ENCODE measurements at places on chromosomes 3 and 15.
A peak's percentile ranks its signal among the peaks of the same experiment; 100 is the strongest.

- no peak for DNase-seq
Observed at GRCh38 chr15:54594115-54594514, 602.6 kb downstream of the RSL24D1 start.

GRCh38 chr15:26882112-26882511, 15.2 kb downstream of the GABRA5 start:
- no peak for DNase-seq

GRCh38 chr15:98127586-98127985, 167.1 kb downstream of the ARRDC4 start:
- DNase-seq: no peak

DNA sequence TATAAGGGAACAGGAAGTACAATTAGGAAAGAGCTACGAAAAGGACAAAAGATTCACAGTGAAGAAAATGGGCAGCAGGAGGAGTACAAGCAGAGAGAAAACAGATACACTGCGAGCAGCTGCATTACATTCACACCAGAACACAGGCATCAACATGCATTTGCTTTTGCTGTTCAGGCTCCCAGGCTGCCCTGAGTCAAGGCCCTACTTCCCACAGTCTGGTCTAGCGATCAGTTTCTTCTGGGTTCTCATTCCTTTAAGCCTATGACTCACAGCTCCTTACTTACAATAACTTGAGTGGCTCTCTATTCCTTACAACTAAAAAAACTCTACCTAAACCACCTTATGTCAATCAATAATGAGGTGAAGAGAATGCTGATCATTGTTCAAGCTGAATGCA, 24.5 kb upstream of the ZNF445 start:
- no peak for DNase-seq

- DNase-seq: no peak
Observed at GRCh38 chr3:134319931-134320330, 54.3 kb downstream of the AMOTL2 start.

DNA sequence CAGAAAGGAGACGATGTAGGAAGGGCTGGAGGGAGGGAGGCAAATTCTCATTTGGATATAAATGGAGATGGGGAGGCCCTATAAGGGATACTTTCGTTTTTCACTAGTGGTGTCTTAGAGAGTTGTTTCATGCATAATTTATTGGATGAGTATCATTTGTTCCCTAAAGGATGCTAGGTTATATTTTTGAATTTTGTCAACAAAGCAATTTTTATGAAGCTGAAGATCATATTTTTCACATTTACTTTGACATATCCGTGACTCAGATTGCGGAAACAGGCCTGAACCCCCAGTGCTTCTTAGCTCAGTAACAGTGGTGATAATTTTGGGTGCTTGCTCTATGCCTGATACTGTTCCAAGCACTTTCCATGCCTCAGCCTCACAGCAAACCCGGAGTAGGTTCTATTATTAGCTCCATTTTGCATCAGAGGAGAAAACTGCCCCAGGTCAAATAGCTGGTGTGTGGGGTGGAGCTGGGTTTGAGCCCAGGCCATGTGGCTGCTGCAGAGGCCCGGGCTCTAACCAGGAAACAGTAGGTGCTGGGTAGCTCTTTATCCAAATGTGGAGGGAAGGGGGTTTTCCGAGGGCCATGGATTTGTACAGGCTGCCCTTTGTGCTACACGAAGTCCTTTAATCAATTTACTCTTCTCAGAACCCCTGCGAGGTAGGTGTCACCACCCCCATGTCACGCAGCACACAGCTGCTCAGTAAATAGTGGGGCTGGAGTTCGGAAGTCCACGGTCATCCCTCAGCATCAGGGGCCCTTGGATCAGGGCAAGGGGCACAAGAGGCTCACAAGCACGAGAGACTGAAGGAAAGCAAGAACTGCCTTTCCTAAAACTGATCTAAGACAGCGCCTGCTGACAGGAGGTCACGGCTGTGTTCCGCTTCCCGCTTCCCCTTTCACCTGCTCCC, 99.1 kb downstream of the SLC49A4 start:
- no peak for DNase-seq

DNA sequence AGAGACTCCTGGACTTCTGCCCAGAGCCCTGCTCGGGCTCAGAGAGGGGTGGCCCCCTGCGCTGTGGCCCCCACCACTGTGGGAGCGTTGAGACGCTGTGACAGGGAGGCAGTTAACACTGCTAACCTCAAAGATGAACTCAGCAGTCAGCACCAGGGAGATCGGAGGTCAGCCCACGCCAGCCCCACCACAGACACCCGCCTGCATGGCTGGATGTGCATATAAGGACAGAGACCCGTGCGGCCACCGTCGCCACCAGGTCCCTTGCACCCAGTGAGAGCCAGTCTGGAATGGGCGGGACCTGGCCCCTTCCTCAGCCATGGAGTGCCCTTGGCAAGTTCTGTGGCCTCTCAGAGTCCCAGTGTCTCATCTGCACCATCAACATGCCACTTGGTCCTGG, 48.5 kb upstream of the FURIN start:
- DNase-seq: no peak

- no peak for DNase-seq
Observed at GRCh38 chr3:12956316-12956660, 114.9 kb upstream of the RPL32 start.

- DNase-seq: no peak
Observed at GRCh38 chr15:78347586-78348543, 7.7 kb downstream of the CRABP1 start.

DNA sequence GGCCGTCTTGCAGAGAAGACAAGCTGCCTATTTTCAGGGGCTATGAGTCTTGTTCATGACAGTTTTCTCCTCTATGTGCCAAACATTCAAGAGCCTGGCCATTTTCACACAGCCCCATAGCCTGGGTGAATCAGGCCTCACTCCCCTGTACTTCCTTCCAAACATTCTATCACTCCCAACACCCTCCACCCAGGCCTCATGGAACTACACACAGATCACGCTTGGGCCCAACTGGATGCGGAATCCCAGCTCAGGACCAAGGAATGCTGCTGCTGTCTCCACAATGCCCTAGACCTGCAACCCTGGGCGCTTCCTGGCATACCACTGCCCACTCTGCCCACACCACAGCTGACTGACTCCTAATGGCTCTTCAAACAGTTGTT, 39.4 kb upstream of the PCSK6 start:
- no peak for DNase-seq

GRCh38 chr3:72820415-72820814, 27.8 kb downstream of the SHQ1 start:
- DNase-seq: no peak

DNA sequence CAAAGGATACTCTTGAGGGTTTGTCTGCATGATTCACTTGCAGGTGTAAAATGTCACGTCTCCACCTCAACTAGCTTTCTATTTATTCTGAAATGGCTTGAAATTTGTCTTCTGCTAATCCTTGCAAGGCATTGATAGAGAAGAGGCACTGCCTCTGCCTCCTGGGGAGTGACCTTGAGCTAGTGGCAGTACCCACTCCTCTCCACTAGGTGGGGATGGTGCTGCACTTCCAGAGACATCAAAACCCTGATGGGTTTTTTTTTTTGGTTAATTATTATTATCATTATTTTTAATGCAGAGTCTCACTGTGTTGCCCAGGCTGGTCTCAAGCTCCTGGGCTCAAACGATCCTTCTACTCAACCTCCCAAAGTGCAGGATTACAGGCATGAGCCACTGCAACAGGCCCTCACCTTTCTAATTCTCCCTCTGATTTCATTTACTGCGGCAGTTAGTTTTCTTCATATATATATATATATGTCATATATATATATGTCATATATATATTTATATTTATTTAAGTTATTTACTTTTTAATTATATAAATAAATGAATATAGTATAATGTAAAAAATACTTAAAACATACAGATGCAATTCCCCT, 117.6 kb upstream of the EIF1B start:
- DNase-seq: peak; percentile 6

DNA sequence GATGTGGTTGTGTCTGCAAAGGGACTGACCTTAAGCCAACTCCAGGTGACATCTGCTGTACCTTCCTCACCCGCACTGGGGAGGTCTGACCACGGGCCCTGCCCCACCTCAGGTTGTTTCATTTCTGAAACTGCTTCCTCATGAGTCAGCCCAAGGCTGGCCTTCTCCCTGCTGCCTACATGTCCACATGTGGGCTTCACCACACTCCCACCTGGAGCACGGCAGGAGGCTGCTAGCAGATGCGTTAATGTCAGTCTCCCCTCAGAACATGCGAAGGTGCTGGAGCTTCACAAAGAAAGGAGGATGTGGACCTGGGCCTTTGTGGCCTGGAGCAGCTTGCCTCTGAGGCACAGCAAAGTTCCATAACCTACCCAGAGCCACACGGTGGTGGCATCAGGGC, 69.4 kb upstream of the PLXNA1 start:
- DNase-seq: no peak

- no peak for DNase-seq
Observed at GRCh38 chr3:105473521-105474223, 107.0 kb downstream of the ALCAM start.

DNA sequence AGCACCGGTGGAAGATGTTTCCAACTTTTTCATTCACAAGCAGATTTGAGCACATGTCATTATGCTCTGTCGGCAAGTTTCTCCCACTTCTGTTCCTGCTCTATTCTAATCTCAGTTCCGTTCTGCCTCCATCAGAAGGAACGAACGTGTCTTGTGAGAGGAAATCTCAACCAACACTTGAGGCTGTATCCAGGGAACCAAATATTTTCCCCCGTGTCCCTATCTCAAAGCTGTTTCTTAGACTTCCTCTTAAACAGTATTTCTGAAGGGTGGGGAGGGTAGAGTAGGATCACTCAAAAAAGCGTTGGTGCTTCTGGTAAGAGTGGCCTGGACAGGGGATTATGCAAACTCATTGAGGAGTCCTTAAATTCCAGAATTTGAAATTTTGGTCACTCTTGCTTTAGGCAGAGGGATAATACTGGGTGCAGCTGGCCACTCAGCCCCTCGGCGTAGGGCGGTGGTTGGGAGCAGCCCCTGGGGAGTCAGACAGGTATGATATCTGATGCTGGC, 54.9 kb downstream of the FRMD4B start:
- DNase-seq: no peak

GRCh38 chr15:51387699-51388041, 46.2 kb downstream of the GLDN start:
- no peak for DNase-seq

- DNase-seq: no peak
Observed at GRCh38 chr3:3184876-3185275, 5.4 kb upstream of the CRBN start.

- DNase-seq: no peak
Observed at GRCh38 chr15:31304751-31305365, 21.8 kb upstream of the KLF13 start.

DNA sequence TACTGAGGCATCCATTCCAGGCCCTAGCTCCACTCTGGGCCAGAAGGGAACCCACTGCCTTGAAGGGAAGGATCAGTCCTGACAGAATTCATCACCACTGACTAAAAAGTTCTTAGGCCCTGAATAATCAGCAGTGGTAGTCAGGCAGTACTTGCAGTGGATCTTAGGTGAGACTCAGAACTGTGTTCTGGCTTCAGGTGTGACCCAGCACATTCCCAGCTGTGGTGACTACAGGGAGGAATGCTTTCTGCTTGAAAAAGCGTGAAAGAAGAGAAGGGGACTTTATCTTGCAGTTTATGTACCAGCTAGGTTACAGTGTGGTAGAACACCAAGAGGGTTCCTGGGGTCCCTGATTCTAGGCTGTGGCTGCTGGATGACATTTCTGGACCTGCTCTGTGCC, 24.9 kb upstream of the AADACL2 start:
- DNase-seq: no peak

GRCh38 chr3:190617185-190617584, 103.3 kb downstream of the IL1RAP start:
- DNase-seq: no peak

DNA sequence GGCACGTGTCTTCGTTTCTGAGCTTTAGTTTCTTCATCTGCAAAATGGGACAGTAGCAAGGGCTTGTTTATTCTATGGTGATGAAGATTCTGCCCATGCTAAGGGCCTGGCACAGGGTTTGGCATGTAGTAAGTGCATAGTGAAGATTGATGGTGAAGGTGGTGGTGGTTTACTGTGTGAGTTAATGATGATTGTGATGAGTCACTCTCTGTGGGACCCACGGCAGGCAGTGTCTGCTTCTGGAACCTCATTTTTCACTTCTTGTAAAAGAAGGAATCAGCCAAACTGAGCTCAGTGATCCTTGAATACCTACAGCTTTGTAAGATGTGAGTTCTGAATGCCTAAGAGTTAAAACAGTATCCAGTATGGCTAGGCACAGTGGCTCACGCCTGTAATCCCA, 86.2 kb upstream of the LRTM1 start:
- no peak for DNase-seq

DNA sequence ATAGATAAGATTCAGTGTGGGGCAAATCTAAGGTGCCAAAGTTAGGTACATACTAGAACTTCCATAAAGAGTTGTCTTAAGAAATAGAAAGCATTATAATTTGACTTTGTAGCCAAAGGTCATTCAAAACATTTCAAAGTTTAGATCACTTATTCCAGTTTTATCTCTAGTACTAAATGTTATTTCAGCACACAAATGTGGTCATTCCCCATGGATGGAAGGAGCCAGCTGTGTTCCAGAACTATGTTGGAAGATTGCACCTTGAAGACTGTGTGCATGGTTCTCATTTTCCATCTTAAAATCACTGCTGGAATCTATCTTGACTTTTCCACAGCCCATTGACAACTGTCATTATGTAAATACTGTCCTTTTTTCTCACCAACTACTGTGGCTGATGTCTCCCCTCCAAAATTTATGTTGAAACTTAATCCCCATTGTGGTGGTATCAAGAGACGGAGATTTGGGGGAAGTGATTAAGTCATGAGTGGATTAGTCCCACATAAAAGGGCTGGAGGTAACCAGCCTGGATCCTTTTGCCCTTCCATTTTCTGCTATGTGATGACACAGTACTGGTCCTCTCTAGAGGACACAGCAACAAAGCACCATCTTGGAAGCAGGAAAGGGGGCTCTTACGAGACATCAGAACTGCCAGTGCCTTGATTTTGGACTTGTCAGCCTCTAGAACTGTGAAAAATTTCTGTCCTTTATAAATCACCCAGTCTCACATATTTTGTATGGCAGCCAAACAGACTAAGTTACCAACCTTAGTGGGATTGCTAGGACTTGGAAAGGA, 24.0 kb downstream of the TGFBR2 start:
- DNase-seq: no peak

DNA sequence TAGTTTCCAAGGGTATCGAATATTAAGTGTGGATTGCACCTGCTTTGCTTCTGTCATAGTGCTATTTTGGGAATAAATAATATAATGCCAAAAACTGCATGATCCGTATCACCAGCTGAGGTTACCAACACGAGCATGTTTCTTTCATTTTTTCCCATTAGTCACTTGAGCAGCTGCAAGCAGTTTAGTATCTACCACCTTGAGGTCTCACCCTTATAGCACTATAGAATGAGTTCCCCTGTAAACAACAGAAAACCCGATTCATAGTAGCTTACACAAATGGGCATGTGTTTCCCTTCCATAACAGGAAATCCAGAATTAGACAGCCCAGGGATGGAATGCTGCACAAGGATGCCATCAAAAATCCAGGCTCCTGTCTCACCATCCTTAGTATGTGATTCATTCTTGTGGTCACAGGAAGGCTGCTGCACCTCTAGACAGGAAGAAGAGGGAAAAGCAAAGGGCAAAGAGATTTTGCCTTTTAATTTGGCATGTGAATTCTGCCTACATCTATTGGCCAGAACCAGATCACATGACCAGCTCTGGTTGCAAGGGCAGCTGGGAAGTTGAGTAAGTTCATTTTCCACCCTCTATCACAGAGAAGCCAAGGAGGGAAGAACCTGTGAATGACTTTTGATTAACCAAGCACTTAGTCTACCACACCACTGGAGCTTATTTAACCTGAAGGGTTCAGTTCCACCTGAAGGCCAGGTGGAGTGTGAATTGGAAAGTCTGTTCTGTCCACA, 91.3 kb upstream of the SLC25A36 start:
- DNase-seq: no peak

GRCh38 chr3:40179016-40179415, 130.5 kb upstream of the EIF1B start:
- peak; percentile 20 for DNase-seq
